ENCODE measurements at places on chromosomes 7 and 10.

- no peak for DNase-seq
Observed at GRCh38 chr7:15832996-15833395, 146.5 kb upstream of the MEOX2 start.

DNA sequence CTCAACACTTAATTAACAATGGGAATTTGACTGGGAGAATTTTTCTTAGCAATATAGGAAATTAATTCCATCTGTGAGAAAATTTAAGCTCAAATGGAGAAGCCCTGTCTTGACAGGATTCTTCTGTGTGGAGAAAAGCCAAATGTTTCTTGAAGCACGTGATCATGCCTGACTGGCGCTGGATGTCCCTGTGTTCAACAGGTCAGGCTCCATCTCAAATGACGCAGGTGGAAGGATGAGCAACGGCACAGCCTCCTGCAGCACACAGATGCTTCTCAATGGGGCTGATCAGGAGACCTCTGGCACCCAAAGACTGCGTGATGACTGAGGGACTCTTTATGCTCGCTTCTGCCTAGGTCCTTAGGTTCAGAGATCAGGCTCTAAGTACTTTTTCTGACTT, 143.8 kb downstream of the RSU1 start:
- DNase-seq, result no peak

- no peak for DNase-seq
Observed at GRCh38 chr7:137609500-137609899, 237.3 kb downstream of the DGKI start.

GRCh38 chr10:127940866-127941640, 34.1 kb downstream of the PTPRE start:
- no peak for DNase-seq

DNA sequence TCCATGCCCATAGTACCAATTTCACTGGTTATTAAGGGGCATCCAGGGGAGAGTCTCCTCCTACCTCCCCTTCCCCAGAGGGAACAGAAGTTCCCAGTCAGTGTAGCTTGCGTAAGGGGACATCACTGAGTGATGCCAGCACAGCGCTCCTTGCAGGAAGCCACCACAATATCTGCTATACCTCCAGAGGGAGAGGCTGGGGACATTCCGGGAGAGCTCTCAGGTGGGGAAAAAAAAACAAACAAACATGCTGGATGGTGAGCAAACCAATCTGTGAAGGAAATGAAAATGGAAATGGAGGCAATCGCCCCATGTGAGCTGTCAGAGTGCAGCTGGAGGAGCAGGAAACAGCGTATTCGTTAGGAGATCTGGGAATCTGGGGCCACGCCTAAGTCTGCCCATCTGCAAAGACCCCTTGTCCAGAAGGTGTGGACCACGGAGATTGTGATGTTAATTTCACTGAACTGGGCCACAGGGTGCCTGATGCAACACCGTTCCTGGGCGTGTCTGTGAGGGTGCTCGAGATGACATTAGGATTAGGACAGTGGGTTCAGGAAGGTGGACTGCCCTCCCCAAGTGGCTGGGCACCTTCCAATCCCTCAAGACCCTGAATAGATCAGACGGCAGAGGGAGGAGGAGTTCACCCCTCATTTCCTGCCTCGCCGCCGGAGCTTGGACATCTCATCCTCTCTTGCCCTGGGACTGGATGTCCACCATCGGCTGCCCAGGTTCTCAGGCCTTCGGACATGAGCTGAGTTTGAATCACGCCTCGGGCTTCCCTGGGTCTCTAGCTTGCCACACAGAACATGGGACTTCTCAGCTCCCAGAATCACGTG, 30.5 kb downstream of the GNA12 start:
- no peak for DNase-seq

GRCh38 chr7:73858807-73859206, 2.2 kb upstream of the TMEM270 start:
- no peak for DNase-seq

DNA sequence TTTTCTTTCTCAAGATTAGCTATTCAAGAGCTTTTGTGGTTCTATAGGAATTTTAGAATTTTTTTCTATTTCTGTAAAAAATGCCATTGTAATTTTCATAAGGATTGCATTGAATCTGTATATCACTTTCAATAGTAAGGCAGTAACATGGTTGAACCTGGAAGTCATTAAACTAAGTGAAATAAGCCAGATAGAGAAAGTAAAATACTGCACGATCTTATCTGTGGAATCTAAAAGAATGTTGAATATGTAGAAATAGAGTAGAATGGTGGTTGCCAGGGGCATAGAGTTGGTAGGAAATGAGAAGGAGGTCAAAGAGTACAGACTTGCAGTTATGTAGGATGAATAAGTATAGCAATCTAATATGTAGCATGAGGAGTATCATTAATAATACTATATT, 1073.5 kb upstream of the LRRN3 start:
- DNase-seq, result no peak

- DNase-seq, result no peak
Observed at GRCh38 chr7:84971360-84971759, 215.5 kb downstream of the SEMA3D start.

DNA sequence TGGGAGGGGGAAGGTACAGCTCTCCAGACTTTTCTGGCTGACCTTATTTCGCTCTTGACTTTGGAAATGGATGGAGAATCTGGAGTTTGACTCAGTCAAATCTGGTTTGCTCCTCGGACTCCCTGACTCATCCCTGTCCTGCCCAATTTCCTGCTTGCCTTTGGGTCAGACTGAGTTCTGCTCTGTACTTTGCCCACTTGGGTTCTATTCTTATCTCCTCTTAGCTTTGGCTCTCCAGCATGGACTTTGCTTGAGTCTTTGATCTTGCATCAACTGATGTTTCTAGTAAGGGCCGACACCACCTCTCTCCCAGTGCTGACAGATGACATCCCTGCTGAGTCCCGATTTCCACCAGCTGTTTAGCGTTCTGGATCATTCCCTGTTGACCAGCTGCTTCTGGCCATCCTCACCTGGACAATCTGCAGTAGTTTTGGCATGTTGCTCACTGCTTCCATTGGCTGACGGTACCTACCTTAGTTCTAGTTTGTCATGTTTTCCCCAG, 335.3 kb downstream of the SUGCT start:
- DNase-seq, result no peak

GRCh38 chr10:124205432-124205831, 112.0 kb upstream of the CHST15 start:
- DNase-seq, result no peak

DNA sequence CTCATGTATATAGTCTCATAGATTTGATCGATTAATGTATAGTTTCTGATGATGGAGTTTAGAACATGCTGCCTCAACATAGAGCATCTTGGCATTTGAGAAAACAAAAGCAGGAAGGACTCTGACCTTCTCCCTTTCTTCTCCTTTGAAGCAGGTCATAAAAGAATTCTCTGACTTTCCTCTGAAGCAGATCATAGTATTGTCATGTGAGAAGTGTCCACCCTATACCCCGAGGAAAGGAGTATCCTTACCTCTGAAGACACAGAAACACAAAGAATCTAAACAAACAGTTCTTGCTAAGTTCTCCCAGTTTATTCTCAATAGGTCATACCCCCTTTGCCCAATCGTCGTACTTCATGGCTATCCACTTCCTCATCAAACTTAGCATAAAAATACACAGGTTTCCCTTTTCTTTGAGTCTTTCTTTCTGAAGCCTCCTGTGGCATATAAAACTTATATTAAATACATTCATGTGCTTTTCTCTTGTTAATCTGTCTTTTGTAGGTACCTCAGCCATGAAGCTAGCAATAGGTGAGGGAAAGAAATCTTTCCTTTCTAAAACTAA, 194.9 kb downstream of the REEP3 start:
- DNase-seq, result no peak

GRCh38 chr7:116522247-116522646, 2.6 kb upstream of the CAV1 start:
- DNase-seq, result no peak

DNA sequence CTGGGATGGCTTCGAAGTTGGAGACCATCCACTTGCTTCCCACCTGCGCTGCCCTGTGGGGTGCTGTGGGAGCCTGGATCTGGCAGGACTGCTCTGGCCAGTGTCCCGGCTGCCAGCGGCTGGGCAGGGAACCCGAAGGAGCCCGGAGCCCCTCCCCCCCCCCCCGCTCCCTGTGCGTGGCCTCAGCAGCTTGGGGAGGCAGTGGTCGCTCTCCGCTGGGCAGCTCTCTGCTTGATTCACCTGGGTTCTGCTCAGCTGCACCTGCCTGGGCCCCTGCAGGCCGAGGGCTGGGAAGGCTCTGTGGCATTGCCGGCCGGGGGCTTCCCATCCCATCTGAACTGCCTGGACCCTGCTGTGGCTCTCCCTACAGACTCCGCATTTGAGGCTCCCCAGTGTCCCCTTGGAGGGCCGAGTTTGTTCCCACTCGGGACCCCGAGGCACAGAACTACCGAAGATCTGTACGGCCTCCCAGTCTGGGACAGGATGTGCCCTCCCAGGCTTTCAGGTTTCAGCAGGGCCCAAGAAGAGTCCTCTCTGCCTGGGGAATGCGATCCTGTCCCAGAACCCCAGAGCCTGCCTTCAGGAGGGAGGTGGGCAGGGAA, 525.1 kb downstream of the TCERG1L start:
- no peak for DNase-seq

GRCh38 chr7:74429153-74429747, 24.5 kb upstream of the GTF2IRD1 start:
- DNase-seq, result no peak

GRCh38 chr7:26683277-26683676, 181.1 kb downstream of the SKAP2 start:
- DNase-seq, result no peak

DNA sequence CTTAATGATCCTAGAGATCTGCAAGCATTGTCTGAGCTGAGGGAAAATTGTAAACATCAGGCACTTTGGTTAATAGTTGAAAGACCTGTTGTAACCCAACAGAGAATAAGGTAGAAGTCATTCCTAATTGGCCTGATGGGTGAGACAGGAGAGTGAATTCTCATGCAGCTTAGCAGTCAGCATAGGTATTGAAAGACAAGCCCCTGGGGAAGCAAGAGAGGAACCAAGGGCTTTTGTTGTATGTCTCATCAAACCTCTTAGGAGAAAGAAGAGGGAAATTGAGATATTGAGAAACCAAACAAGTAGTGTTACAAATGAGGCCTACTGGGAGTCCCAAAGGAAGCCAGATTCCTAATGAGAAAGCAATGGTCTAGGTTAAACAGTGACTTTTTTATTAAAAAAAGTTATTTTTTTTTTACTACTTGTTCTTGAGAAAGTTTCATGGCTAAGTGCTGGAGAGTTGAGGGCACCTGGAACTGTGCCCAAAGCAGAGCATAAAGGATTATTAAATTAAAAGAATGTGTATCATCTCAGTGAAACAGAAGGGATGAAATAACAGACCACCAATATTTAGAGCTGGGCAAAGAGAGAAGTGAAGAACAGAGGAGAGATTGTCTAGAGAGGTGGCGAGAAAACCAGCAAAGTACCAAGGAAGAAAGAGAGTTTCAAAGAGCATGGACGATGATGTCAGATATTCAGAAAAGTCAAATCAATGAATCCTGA, 168.9 kb downstream of the CDK14 start:
- DNase-seq, result no peak

DNA sequence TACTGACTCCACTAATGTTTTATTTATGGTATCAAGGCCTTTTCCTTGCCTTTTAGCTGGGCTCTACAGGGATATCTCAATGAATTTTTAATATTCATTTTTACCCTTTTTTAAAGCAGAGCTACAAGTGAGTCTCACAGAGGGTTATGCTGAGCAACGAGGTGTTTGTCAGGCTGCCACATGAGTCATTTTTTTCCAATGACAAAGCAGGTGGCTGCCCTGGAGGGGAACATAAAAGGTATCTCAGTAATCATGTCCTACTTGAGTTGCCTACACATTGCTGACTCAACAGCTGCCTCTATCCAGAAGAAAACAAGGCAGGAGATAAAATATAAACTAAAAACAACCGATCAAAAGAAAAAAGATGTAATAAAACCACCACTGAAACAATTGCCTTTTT, 1004.9 kb upstream of the POT1 start:
- no peak for DNase-seq

DNA sequence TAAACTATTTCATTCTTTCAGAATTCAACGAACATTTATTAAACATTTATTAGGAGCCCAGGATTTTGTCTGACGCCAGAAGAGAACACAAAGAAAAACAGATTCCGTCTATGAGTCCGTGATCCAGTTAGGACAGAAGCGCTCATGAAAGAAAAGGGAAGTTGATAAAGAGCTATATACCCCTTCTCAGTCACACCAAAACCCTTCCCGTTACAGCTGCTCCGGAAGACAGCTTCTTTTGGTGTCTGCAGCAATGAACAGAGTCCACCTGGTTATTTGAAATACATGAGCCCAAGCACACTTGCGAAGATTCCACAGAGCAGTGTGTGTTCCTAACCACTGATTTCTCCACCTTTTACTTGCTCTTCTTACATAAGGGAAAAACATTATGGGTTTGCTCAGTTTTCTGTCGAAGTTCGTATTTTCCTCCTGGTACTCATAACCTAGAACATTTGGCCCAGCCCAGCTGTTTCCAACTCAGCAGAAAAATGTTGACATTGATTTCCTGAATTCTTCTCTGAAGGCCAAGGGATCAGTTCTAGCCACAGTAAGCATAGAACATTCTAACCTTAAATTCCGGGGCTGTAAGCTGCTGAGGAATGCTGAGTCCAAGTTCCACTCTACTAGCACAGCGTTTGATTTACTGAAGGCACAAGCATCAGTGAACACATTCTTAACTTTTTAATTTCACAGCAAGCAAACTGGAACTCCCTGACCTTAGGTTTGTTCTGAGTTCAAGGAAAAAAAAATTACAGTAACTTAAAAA, 206.5 kb downstream of the SORCS1 start:
- DNase-seq, result no peak

DNA sequence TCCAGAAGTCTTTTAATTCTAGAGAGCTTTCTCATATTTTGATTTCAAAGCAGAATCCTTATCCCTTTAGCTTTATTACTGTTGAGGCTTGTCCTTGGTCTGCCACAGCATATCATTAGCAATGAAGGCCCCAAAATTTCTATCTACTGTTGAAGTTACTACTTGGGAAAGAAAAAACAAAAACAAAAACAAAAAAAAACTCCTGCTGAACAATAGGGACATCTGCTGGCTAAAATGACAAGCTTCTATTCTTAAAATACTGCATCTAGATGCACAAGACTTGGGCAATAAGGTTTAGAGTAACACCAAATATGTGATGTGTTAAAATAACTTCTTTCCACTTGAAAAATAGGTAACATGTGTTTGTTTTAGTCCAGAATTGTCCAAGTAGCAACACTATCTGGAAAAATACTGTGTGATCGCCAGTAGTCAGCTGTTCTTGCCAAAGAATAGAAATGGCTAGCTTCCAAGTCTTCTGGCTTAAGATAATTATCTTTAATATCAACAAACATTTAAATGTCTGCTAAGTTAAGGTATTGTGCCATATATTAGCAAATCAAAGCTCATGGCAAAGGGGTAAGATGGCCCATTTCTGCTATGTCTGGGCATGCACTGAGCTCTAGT, 3.8 kb upstream of the DMTF1 start:
- no peak for DNase-seq

GRCh38 chr7:157018997-157019608, 8.6 kb upstream of the MNX1 start:
- DNase-seq, result no peak

DNA sequence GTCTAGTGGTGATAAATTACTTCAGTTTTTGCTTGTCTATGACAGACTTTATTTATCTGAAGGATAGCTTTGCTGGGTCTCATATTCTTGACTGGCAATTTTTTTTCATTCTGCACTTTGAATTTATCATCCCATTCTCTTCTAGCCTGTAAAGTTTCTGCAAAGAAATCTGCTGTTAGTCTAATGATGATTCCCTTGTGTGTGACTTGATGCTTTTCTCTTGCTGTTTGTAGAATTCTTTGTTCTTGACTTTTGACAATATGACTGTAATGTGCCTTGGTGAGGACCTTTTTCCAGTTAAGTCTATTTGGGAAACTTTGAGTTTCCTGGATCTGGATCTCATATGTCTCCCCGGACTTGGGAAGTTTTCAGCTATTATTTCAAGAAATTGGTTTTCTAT, 59.3 kb upstream of the TMEM140 start:
- DNase-seq, result no peak
